RWPE1 (cell line): ENCODE measurements at places on chromosomes 12 and 14.

DNA sequence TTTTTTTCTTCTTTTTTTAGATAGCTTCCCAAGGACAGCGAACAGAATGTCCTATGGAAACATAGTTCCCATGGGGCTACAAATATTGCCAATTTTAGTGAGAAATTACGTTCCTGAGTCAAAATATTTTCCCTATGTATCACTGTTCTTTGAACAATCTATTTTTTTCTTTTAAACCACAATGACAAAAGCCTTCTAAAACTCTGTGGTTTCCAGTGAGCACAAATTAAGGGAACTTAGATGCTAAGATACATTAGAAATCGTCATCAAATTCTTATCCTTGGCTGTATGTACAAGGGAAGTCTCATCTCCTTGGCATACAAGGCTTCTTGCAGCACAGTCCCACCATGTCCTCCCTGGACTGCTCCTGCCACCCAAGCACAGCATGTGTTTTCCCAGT, 17.9 kb downstream of the CPM start:
- no peak for DNase-seq

- no peak for DNase-seq
These were observed 37.7 kb upstream of the DICER1 start for GRCh38 chr14:95195031-95195430.

GRCh38 chr12:53956914-53957536, 2.3 kb downstream of the HOXC12 start:
- no peak for DNase-seq

DNA sequence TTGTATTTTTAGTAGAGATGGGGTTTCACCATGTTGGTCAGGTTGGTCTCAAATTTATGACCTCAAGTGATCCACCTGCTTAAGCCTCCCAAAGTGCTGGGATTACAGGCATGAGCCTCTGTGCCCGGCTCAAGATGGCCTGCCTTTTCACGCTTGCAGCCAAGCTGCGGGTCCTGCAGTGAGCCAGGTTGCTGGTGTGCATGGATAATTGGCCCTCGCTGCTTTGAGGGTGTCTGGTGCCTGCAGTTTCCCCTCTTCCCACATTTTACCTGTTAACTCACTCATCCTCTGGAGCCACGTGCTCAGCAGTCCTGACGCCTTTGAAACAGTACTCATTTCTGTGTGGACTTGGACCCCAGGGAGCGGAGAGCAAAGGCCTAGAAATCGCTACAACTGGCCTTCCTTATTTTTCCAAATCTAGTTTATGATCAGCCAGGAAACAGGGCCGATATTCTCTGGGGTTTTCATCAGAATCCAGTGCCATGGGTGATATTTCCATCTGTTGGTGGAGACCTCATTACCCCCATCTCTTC, 42.2 kb downstream of the TPCN1 start:
- DNase-seq, result no peak

DNA sequence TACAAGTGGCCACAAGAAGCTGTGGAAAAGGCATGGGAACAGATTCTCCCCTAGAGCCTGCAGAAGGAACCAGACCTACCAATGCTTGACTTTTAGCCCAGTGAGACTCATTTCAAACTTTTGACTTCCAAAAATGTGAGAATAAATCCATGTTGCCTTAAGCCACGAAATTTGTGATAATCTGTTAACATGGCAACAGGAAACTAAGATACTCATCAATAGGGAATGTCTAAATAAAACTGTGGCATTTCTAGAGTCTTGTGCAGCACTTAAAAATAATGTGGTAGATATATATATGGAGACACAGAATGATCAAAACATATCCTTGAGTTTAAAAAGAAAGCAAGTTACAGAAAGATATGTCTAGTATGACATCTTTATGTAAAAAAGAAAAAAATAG, 12.0 kb downstream of the HECTD4 start:
- DNase-seq, result no peak

DNA sequence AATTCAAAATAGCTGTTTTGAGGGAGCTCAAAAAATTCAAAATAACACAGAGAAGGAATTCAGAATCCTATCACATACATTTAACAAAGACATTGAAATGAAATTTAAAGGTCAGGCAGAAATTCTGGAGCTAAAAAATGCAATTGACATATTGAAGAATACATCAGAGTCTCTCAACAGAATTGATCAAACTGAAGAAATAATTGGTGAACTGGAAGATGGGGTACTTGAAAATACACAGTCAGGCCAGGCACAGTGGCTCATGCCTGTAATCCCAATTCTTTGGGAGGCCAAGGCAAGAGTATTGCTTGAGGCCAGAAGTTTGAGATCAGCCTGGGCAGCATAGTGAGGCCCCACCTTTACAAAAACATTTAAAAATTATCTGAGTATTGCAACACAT, 34.1 kb upstream of the DHRS7 start:
- DNase-seq, result no peak

DNA sequence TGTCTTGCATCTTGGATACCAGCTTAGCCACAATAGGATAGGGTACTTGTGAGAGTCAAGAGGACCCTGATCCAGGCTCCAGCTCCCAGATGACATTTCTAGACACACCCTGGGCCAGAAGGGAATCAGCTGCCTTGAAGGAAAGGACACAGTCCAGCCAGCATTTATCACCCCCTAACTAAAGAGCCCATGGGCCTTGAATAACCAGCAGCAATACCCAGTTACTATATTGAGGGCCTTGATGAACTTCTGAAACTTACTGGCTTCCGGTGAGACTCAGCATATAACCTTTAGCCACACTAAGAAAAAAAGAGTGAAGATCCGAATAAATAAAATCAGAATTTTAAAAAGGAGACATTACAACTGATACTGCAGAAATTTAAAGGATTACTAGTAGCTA, 1135.4 kb downstream of the LRFN5 start:
- DNase-seq, result no peak

- peak; percentile 28 for DNase-seq
These were observed 79.8 kb downstream of the SRRM4 start for GRCh38 chr12:119060847-119061796.

DNA sequence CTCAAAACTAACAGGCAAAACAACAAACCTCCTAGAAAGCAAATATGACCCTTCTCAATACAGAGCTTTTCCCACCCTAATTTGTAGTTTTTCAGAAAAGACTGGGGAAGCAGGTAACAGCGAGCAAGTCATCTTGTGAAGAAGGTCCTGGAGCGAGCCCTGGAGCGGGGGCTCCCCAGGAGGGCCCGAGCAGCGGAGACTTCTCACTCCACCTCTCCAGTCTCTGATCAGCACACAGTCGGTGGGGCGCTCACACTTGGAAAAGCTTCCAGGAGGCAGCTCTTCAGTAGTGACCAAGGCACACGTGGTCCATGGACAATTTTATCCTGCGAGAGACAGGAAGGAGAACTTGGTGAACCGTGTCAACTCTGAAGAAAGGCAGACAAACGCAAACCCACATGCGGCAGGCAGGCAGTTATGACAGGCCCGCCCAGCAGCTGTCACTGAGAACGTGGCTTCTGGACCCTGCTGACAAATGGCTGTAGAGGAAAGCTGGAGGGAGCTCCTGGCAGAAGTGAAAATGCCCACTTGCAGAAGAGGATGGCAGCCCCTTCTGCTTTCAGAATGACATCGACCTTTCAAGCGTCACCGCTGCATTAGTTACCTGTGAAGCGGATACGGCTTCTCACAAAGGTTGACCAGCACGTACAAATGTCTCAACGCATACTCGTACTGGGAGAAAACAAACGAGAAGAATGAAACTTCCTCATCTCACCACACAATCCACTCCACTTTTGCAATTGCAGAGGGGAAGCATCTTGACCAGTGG, 44.2 kb downstream of the LGMN start:
- no peak for DNase-seq

DNA sequence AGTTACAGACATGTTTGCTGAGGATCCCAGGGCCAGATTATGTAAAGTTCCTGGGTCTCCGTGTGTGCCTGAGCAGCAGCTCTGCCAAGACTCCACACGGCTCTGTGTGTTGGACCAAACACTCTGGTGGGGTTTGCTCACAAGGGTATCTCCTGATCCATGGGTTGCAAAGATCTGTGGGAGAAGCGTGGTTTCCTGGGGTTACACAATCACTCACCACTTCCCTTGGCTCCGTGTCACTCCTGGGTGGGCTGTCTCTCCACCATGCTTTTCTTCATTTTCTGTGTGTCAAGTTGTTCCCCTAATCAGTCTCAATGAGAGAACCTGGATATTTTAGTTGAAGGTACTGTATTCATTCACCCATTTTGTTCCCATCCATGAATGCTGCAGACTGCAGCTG, 1088.8 kb downstream of the FSCB start:
- no peak for DNase-seq

DNA sequence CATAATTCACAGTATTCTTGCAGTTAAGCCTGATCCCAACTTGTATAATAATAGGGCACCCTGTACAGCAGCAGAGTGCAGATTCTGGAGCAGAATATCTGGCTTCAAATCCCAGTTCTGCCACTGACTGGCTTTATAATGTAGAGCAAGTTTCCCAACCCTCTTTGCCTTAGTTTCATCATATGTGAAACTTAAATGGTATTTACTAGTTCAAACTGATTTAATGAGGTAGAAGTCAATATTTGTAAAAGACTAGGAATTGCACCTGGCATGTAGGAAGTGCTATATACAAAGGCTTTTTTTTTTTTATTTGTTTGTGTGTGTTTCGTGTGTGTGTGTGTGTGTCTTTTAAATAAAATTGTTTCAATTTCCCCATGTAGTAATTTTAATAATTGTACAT, 125.9 kb downstream of the CCER1 start:
- no peak for DNase-seq

- DNase-seq, result no peak
These were observed 220.2 kb upstream of the CPNE8 start for GRCh38 chr12:39125566-39125965.

DNA sequence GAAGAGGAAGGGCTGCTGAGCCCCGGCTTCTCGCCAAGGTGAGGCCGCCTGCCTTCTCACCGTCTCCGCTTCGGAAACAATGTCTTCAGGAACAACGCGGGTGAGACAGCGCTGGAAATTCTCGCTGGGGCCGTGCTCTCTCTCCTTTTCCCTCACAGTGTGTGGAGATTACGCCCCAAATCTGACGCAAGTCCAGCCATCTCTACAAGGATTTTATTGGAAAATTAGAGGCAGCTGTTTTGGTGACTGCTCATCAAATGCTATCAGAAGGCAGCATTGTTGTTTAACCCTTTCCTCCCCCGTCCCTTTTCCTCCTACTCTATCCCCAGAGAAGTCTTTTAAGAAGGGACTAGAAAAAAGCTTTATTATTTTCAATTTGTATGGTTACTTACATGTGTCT, 53.5 kb downstream of the PIWIL1 start:
- no peak for DNase-seq

DNA sequence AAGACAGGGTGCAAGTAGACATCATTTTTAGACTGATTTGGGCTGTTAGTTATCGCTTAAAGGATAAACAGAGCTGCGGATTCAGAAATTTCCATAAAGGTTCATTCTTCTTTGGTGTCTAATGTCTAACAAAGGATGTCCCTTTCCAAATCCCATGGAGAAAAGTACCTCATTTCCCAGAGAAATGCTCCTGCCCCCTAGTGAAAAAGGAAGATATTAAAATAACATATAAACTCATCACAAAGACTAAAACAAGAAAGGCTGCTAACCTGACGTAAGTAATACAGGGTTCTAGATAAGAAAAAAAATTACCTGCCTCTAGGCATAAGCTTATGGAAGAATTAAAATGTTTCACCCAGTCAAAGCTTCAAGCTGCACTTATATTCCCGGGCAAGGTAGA, 22.8 kb downstream of the ARMH4 start:
- no peak for DNase-seq

DNA sequence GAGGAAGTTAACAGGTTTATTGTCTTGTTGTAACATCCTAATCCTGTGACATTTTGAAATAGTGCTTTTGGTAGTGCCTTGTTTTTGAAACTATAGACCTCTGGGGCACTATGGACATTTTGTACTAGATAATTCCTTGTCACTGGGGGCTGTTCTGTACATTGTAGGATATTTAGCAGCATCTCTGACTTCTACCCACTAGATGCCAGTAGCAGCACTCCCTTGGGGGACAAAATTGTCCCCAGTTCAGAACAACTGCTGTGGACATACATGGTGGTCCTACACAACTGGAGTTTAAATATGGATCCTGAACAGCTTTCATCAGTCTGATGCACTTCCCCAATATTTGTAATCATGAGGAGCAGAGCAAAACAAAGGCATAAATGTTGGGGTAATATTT, 264.7 kb downstream of the RAD51B start:
- DNase-seq, result no peak

DNA sequence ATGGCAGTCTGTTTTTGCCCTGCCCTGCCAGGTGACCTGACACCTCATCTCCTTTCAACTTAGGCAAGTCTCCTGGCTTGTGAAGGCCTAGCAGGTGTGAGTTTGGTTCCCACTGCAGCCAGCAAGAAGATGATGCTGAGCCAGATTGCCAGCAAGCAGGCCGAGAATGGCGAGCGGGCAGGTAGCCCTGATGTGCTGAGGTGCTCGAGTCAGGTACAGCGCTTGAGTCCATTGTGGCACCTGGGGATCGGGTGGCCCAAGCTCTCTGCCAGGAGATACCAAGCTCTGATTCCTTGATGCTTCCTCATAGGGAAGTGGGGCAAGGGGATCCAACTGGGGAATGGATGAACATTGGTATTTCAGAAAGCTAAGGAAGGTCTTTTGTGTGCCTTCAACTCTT, 4.1 kb upstream of the CSAD start:
- no peak for DNase-seq

- DNase-seq, result no peak
These were observed 9.5 kb downstream of the FRS2 start for GRCh38 chr12:69479675-69480074.

GRCh38 chr14:103071544-103072251, 12.3 kb upstream of the LBHD2 start:
- peak; percentile 45 for DNase-seq

DNA sequence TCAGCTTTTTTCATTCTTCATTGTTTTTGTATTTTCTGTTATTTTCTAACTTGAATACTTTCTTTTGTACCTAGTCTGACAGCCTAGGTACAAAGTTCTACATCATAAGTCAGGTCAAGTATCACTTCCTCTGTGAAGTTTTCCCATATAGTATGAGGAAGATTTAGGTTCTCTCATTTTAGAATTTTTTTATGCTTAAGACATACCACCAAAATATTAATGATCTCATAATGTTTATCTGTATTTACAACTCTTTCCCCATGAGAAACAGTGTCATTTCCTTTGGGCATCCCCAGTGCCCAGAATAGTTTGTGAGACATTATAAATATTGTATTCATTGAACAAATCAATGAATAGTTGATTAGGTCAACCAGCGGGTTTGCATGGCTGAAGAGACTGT, 3.1 kb upstream of the ATF7IP start:
- no peak for DNase-seq

- peak; percentile 82 for DNase-seq
These were observed 144.6 kb upstream of the CDKN3 start for GRCh38 chr14:54252072-54252730.
